ENCODE measurements at places on chromosomes 3 and 15.

DNA sequence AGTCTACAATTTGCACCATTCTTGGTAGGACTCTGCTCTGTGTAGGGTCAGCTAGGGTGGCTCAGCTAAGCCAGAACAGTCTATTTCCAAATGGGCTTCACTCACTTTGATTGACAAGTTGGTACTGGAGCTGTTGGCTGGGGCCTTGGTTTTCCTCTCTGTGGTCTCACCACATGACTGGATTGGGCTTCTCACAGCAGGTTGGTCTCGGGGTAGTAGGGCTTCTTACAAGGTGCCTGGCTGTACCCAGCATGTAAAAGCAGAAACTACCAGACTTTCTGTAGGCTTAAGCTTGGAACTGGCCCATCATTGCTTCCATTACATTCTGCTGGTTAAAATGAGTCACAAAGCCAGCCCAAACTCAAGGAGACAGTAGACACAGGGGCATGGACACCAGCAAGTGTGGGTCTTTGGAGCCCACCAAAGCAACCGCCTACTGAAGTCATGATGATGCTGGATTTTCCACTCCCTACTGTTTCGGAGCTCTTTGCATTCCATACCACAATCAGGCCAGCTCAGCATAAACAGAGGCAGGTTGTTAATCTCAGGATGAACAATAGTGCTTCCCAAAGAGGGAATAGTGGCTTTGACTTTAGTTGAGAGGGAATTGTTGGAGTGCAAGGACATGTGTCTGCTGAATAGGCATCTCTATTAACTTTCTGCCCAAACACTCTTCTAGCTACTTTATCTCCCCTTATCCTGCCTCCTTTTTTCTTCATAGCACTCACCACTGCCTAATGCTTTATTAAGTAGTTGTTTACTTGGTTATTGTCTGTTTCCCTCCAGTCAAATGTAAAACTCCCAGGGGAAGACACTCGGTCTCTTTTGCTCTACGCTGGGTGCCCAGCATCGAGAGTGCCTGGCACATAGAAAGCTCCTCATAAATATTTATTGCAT is 78.0 kb upstream of the RARB start:
- no peak for DNase-seq

- no peak for DNase-seq
These were observed 165.3 kb upstream of the CTNNB1 start for GRCh38 chr3:41033956-41034519.

GRCh38 chr3:119835556-119835955 is 53.7 kb downstream of the NR1I2 start:
- DNase-seq: no peak

GRCh38 chr3:59817511-59817910 is 767.7 kb upstream of the CFAP20DC start:
- DNase-seq: no peak

DNA sequence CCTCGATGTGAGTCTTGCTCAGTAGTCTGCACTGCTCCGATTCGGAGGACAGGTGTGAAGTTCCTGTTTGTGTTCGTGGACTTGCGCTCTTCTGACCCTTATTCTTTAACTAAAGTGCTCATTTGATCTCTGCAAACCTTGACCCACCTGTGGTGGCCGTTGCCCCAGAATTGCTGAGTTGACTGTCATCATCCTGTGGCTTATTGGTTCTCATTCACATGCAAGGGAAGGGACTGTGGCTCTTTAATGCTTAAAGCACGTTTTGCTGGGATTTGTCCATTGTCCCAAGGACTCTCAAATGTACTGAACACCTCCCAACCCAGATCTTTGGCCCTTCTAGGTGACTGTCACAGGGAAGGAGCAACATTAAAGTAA is 13.4 kb downstream of the SYNM start:
- no peak for DNase-seq

- DNase-seq: no peak
These were observed 728.9 kb upstream of the DPPA4 start for GRCh38 chr3:110066206-110066605.

- DNase-seq: no peak
These were observed 34.7 kb downstream of the AADACL2 start for GRCh38 chr3:151768393-151768930.

DNA sequence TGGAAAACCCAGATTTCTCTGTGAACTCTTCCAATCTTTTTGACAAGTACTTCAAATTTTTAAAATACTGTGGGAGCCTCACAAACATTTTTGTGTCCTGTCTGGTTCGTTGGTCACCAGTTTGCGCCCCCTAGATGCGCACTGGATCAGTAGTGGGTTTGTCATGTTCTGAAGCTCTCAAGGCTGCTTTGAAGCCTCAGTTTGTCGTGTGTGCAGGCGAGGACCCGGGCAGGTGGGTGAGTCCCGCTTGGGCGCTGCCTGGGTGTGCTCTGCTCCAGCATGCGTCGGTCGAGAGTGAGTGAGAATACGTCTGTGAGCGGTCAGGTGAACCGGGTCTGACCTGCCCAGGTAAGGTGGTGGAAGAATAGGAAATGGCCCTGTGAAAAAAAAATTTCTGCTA is 17.3 kb upstream of the AEN start:
- DNase-seq: no peak

GRCh38 chr3:128617270-128617556 is 33.4 kb downstream of the RPN1 start:
- no peak for DNase-seq

DNA sequence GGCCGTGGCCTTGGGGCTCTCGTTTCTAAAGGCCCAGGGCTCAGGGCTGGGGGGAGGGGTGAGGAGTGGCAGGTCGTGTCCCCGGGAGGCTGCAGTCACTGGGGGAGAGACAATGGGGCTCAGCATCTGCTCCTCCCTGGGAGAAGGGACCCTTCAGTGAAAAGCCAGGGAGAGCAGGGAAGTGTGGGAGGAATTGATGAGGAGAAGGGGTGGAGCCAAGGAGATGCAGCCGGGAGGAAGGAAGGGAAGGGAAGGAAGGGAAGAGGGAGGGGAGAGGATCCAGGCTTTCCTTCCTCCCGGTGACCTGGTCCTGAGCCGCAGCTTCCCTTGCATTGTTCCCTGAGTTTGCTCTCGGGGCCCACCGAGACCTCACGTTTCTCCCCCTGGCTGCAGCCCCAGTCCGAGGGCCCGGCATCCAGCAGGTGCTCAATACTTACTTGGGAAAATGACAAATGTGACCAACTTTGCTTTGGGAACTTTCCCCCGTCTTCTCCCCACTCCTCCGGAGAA is 1.4 kb upstream of the ZNF710 start:
- no peak for DNase-seq

DNA sequence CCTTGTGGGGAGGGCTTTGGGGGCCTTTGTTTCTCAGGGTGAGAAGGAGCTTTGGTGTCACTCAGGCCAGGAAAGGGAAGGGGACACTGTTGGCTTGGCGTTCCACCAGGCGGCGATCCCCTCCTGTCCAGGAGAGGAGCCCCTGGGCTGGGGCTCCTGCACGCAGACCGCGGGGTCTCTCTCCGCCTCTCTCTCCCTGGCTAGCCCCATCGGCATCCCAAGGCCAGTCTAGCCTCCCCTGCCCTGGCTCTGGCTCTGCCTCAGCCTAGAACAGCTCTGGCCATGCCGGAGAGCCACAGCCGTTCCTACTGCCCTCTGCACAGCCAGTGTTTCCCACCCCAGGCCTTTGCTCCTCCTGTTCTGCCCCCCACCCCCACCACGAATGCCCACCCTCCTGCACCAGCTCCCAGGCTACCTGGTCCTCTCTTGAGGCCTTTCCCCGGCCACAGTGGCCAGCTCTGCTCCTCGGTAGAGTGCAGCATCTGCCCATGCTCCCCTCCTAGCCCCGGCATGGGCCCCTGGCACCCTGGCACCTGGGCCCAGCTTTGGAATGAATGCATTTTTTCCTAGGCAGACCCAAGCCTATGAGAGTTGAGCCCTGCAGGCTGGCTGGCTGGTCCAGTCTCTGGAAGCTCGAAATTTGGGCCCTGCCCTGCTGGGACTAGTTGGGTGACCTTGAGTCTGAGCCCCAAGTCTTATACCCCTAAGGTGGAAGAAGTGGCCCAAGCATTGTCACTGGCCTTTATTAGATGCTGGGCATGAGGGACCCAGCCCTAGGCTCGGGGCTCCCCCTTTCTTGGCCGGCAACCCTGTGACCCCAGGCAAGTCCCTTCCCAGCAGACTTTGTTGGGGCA is 2.4 kb downstream of the PLXNA1 start:
- DNase-seq: no peak

- DNase-seq: peak; percentile 72
These were observed 2.5 kb downstream of the ANP32A start for GRCh38 chr15:68818066-68818768.

GRCh38 chr3:30671527-30672286 is 65.3 kb downstream of the TGFBR2 start:
- DNase-seq: no peak

DNA sequence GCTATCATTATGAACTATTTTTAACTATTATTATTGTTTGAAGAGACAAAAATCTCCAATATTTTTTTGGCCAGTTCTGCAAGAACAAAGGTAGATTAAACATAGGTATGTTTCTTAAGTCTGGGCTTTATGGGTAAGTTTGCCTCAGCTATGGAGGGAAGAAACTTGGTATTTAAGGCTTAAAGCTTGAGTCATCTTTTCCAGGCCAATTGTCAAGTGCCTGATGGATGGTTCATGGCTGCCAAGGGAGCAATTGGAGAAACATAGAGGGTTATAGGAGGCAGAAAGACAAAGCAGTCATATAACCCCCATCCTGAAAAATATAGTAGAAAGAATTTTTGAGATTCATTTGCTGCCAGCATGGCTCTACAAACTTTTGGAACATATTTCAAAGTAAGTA is 7.2 kb upstream of the STAC start:
- no peak for DNase-seq

- DNase-seq: no peak
These were observed 1.7 kb downstream of the MEIS2 start for GRCh38 chr15:37098468-37099318.

- DNase-seq: no peak
These were observed 15.8 kb downstream of the GRIP2 start for GRCh38 chr3:14524311-14524711.

DNA sequence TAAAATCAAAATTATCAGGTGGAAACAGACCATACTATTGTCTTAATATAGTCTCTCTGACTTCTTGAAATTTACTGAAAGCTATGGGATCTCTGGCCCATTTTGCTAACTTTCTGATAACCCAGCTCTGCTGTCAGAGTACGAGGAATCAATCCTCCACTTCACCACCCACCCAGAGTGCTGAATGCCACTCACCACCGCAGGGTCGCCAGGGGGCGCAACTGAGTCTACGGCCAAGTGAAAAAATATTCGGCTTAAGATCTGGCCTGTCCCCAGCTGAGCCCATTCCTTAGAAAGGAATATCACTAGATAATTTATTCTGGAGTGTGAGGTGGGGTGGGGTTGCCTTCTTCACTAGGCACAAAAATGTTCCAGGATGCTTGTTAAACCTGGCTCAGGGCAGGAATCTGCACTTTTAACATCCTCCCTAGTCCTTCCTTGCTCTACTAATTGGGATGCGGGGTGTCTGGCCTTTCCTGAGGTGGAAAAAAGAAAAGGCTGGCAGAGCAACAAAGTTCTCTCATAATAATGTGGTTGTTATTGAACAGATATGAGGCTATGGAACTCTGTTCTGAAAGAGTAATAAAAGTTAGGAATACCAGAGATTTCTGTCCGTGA is 520.6 kb downstream of the MFSD1 start:
- no peak for DNase-seq

DNA sequence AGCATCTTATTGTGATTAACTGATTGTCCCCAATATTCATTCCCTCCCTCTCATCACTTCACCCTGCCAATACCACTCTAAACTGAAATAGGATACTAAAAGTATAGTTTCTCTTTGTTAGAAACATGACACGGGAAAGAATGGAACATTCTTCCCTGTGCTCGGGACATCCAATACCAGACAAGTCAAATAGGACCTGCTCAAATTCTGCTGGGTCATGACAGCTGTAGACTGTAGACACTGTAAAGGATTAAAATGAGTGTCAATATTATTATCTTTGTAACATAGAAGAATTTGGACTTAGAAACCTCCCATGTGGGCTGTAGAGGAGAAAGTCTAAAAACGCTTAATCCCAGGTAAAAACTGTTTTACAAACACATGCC is 315.0 kb upstream of the NR2E3 start:
- DNase-seq: no peak

GRCh38 chr15:90679959-90680358 is 37.2 kb upstream of the BLM start:
- no peak for DNase-seq

GRCh38 chr3:152236716-152237115 is 32.0 kb upstream of the MBNL1 start:
- no peak for DNase-seq

DNA sequence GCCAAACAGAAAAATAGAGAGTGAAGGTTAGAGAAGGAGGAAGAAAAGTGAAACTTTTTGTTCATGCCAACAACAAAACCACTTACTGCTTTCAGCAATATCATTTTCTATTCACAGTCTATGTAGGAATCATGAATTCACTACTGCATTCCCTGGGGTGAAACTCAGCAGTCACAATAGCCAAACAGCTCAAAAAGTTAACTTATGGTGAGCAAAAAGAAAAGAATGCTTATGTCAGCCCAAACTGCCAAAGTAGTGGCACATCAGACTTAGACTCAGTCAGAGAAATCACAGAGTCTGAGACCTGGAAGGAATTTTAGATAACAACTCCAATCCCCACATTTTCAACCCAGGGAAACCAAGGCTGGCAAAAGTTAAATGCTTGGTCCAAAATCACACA is 238.7 kb upstream of the TMCO5A start:
- no peak for DNase-seq

DNA sequence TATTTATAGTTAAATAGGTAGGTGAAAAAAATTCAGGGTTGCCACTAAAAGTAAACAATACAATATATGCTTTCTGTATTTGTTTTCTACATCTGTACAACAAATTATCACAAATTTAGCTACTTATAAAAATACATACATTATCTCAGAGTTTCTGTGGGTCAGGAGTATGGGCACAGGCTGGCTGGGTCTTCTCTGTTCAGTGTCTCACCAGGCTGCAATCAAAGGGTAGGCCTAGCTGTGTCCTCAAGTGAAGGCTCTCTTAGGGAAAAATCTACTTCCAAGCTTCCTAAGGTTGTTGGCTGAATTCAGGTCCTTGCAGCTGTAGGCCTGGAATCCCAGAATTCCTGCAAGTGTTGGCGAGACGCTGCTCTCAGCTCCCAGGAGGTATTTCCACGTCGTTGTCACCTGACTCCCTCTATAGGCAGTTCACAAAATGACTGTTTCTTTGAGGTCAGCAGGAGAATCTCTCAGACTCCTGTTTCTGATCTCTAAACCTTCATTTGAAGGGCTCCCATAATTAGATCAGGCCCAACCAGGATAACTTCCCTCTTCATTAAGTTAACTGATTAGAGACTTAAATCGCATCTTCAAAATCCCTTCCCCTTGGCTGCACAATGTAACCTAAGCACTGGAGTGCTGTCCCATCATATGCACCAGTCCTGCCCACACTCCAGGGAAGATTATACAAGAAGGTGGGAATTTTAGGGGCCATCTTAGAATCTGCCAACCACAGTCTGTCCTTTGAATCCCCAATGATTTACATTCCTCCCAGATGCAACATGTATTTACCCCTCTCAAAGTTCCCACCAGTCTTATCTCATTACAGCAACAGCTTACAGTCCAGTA is 296.6 kb downstream of the SUCLG2 start:
- no peak for DNase-seq

DNA sequence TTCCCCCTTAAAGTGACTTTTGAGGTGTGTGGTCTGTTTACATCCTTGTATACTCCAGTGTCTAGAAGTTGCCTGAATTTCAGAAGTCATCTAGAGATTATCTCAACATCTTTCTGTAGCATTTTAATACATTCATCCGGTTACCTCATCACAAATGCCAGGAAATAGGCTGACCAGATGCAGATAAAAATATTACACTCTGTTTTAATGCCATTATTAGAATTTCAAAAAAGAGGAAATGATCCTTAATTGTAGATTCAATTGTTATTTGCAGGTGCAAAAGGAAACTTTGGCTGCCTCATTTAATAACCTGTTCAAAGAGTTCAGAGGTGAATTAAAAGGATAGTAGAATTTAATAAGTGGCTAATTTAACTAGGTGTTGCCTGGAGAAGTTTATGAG is 290.9 kb downstream of the C3orf38 start:
- DNase-seq: no peak
